ENCODE measurements at places on chromosomes 13 and 19.

DNA sequence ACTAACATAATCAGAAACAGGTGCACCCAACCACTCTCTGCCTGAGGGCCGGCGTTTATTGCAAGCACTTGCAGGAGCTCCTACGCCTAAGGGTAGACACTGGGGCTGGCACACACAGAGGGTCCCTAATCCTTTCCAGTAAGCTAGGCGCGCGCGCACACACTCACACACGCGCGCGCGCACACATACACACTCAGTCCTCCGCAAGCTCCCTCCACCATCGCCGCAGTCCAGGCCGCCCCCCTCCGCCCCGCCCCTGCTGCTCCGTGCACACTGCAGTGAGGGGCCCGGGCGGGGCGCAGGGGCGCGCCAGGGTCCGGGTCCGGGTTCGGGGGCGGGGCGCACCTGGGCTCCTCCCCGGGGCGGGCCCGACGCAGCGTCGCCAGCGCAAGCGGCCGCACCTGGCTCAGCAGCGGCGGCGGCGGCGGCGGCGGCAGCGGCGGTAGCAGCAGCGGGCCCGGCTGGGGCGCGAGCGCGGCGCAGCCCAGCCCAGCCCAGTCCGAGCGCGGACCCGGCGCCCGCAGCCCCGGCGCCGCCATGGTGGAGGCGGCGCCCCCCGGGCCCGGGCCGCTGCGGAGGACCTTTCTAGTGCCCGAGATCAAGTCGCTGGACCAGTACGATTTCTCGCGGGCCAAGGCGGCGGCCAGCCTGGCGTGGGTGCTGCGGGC is at the start of gene CAMSAP3:
Gene CAMSAP3 (plus strand): TSS at position 398 of the 668 bp plus-strand sequence. CDS start 140 bp downstream, at position 538.
- peak; percentile 20 for DNase-seq

DNA sequence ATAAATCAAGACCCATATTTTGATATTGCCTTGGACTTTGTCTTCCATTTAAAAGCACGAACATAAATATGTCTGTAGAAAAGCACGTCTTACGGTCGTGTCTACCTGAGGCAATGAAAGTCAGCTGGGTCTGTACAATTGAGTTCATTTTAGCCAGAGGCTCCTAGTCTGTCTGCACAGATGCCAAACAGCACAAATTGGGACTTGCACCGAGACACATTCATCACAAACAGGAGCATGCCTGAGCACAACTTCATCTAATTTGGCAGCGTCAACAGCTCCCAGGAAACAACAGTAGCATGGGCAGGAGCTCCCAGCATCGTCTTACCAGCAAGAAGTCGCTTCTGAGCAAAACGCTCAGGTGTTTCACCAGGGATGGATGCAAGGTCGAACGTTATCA is 687.0 kb downstream of the EFNB2 start:
- no peak for DNase-seq

GRCh38 chr13:32728327-32728726 is 142.1 kb downstream of the PDS5B start:
- DNase-seq = no peak

GRCh38 chr13:94956417-94957110 is 244.2 kb upstream of the SOX21 start:
- no peak for DNase-seq

DNA sequence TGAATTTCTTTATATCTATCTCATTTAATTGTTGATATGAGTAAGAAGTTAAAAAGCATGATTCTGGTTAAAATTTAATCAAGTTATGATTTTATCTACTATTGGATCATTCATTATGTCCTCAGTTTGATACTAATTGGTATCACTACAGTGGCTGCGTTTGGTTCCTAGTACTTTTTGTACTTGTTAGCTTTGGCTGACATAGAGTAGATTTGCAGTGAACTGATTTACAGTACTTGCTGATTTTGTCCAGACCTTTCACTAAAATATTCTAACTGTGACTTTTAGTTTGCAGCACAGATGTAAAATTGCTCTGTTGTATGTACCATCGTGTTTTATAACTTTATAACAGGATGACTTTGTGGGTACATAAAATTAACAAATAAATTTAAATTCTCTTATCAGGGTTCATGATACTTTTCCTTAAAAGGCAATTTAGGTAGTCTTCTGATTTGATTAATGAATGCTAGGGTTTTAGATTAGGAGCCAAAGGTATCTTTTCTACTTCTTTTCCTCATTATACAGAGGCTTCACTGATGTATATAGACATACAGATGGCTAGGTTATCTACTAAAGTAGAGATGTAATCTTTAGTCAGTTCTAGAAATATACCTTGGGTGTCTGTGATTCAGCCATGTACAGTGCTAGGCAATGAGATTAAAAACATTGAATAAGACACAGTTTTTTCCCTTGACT is 8.7 kb downstream of the UCHL3 start:
- DNase-seq = no peak

Measured in NCI-H187 (cell line).